ENCODE measurements at places on chromosomes 12 and 14. TPM values are rescaled to one million over a fixed set of nuclear protein-coding genes. Genes with fewer than 3 reads are reported as not detected.

Gene APOF
- total RNA-seq: not detected

Gene SMAGP
- 0.82 TPM for total RNA-seq

Gene CBLN3
- not detected for total RNA-seq

Gene ACSM4
- total RNA-seq: not detected

Gene LRFN5
- total RNA-seq: 66.9 TPM

Gene SSPN
- 4.1 TPM for total RNA-seq

Gene DEPDC4
- total RNA-seq: 2.4 TPM

- DNase-seq: no peak
Observed at GRCh38 chr12:107326237-107326636, 232.9 kb upstream of the CRY1 start.

- no peak for DNase-seq
Observed at GRCh38 chr12:38886064-38886463, 19.3 kb downstream of the CPNE8 start.

GRCh38 chr12:83432176-83432719, 745.5 kb downstream of the TMTC2 start:
- no peak for DNase-seq

DNA sequence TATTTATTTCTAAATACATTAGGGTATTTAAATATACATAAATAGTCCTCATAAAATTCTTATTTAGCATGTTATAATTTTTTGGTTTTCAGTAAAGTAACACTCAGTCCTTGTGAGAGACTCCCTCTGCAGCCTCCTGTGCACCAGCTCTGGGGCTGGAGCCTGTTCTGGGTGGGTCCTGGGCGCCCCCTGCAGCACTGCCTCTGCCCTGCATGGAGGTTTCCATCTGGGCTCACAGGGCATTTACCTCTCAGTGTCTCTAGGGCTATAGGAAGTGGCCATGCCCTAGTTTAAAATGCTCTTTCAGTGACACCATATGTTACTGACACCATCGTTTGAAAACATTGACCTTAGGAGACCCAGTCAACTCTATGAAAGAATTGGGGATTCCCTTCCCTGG, 1155.2 kb downstream of the TMEM121 start:
- DNase-seq: no peak

DNA sequence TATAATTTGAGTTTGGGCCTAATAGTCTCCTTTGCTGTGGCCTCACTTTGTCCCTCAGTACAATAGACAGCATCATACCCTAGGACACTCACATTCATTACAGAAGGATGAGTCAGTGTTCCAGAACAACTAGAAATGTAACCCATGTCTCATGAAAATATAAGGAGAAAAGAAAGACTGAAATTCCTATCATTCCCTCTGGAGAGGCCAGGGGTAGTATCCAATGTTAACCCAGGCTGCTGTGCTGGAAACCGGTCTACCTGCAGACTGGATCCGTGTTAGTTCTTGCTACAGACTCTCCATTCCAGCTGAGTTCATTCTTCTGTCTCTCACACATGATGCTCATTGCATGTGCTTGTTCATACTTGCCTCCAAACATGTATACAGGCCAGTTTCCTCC, 75.8 kb upstream of the HOXC13 start:
- DNase-seq: no peak

- DNase-seq: no peak
Observed at GRCh38 chr12:109731806-109732205, 18.2 kb downstream of the FAM222A start.

GRCh38 chr12:19771858-19772257, 332.6 kb downstream of the AEBP2 start:
- no peak for DNase-seq

GRCh38 chr12:66623455-66623854, 55.4 kb downstream of the GRIP1 start:
- no peak for DNase-seq

DNA sequence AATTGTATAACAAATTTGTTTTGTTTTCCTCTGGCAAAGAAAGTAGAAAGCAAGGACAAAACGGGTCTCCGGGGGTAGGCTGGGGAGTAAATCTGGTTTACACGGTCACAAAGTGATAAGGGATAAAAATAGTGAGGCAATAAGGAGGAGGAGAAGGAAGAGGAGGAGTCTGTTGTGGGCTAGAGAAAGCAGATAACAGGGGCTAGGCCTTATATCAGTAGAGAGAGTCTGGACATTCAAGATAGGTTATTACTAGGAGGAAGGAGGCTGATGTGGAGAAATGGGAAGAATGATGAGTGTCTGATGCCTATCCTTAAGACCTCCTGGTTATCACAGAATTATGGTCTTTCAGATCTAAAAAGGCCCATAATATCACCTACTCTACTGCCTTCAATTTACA, 83.2 kb upstream of the SSTR1 start:
- DNase-seq: no peak

DNA sequence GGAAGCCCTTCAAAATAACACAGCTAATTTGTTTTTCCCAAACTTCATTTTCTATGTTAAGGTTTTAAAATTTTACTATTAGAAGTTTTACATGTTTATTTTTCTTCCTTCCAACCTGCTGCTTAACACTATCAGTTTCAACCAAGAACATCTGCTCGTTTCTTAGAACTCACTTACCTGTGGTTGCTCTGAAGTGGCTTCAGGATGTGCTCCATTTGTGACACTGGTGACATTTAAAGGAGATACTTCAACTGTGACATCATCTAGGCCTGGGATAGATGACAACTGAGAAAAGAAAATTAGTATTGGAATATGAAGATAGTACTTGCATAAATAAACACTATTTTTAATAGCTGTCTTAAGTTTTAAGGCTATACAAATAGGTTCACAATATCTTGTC, 17.9 kb downstream of the WASHC3 start:
- DNase-seq: no peak

DNA sequence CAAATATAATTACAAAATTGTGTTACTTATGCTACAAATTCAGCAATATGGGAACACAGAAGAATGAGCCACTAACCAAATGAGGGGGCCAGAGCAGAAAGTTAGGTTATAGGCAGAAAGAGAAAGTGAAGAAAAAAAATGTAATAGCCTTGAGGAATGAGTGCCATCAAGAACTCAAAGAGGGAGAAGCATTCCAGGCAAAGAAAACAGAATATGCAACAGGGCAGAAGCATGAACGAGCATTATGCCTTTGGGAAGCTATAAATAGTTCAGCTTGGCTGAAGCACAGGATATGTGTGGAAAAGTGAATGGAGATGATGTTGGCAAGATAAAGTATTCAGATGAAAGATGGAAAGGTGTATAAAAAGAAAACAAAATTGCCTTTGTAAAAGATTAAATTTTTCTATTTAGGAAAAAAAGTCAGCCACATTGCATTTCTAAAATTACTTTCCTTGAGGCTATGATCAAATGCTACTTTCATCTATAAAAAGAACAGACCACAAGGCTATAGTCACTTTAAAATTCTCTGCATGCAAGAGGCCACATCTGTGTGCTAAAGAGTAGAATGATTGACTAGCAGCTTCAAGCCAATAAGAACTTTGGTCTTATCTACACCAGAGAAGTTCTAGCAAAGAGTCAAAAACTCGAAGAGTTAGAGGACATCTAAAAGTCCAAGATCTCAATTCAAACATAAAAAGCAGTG, 193.6 kb upstream of the GARIN6 start:
- DNase-seq: no peak

DNA sequence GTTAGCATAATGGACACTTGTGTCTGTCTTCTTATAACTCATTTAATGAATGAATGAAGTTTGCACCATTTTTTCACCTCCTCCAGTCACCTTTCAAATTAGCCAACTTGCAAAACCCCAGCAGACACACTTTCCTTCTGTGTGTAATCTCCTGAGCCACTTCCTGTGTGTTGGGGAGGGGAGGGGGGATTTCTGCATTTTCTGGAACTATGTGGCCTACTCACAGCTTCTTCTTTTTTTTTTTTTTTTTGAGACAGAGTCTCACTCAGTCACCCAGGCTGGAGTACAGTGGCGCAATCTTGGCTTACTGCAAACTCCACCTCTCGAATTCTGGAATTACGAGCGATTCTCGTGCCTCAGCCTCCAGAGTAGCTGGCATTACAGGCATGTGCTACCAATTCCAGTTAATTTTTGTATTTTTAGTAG, 4.1 kb upstream of the SERPINA1 start:
- no peak for DNase-seq

GRCh38 chr14:90815822-90816662, at the start of gene TTC7B:
Gene TTC7B (minus strand): TSS chr14:90816430. CDS start chr14:90816295, 135 bp downstream.
- peak; percentile 94 for DNase-seq

DNA sequence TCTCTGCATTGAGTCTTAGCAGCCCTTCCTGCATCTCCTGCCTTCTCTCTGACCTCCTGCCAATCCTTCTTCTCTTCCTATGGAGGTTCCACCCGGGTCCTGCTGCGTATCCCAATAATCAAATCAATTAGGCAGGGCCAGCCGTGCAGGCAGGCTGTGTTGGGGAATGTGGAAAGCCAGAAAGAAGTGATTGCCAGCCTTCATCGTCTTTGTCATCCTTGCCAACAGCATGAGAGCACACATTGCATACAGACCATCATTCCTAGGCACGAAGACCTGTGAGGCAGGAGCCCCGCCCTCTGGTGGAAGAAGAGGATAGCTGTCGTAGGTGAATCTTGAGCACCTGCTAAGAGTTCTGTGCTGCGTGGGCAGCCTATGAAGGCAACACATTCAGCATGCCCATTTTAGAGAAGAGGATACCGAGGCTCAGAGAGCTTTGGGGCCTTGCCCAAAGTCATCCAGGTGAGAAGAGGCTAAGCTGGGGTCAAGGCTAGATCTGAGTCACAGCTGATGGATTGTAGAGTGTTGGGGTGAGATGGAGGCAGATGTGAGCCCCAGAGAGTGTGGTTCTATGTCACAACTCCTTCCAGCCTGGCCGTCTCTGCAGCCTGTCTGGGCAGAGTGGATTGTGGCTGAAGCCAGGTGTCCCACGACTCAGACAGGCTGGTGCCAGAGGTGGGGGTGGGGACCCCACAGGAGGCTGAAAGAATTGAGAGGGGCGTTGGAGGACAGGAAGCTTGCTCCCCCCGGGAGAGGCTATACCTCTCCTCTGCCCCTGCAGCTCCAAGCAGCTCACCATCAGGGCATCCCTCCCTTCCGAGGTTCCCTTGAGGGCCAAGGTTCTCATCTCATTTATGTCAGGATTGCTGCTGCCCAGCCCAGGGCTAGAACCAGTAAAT, 12.7 kb downstream of the C14orf132 start:
- DNase-seq: no peak

DNA sequence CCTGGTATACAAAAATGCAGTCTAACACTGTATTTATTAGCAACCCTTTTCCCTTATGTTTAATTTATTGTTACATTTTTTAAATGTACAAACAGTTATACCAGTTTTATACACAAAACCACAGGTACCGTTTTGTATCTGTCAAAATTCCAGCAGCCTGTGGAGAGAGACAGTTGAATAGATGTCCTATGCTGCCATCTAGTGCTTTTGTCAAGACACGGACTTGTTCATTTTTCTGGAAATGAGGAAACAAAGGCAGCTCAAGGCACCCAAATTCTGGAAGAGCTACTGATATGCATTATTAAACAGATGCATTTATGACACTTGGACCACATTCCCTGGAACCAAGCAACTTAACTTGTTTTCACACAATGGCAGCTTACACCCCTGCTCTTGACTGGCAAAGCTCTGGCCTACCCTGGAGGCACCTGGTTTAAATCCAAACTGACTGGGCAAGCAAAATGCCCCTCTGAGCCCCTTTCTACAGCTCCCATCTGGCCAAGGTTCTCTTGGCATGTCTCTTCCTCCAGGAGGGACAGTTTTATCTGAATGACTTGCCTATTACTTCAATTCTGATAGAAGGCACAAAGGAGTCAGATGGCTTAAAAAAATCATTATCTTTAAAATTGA, 286.9 kb upstream of the PRKD1 start:
- peak; percentile 10 for DNase-seq

GRCh38 chr14:60981633-60982455, 799 bp downstream of the SLC38A6 start:
- DNase-seq: no peak

DNA sequence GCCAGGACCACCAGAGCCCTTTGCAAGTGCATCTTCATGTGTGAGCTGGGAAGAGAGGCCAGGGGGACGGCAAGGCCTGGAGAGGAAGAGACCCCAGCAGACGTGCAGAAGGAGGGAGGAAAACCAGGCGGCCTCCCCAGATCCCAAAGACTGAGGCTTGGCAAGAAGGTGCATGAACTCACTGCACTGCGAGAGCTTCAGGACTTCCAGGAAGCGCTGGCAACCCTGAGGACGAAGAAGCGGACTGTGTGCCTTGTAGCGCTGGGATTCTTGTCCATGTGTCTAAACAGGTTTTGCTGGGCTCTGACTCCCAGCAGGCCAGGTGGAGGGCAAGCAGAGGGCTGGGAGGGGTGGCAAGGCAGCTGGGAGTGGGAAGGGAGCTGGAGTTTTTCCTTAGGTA, 939 bp downstream of the TGFB3 start:
- DNase-seq: no peak

GRCh38 chr14:38199076-38199475, 8.6 kb upstream of the SSTR1 start:
- DNase-seq: no peak

DNA sequence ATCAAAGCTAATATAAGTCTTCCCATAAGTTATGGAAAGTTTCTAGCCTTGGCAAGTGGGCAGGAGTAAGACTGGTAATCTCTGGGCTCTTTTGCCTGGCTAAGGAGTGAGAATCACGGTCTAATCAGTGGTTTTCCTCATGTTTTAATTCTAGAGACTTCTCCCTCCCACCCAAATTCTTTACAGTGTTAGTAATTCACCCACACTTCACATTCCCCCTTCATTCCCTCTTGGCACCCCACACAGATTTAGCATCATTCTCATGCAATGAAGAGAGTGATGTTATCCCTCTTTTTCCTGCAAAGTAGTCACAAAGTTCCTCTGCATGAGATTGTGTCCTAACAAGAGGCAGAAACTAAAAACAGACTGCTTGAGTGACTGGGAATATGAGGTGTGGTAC, 28.6 kb upstream of the CACNA2D4 start:
- no peak for DNase-seq

DNA sequence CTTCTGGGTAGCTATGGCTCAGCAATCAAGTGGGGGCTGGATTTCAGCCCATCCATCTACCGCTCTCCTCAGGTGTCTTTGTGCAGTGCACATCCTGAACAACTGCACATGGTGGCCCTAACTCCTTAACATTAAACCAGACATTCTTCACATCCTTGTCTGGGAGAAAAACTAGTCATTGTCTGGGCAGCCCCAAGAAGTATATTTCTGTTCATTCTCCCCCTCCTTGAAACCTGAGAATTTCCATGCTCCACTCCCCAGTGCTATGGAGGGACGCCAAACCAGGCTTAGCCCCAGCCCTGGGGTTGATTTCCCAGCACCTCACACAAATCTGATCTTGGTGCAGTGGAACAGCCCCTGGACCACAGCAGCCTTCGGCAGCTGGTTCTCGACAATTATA, 13.4 kb downstream of the MYL2 start:
- no peak for DNase-seq

DNA sequence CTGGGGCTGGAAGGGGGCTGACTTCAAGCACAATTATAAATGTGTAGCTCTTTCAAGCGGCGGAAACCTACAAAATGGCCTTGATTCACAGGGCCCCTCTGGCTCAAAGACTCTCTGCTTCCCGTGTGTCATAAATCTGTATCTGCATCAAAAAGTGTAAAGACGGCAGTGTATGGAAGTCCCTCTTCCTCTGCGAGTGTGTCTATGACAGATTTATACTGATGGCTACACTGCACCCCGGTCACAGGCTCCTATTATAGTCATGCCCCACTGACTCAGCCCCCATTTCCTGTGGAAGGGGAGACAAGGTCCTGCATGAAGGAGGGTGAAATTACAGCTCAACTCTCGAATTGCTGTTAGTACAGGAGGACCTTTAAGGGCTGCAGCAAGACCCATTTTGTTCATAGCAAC, 68.6 kb downstream of the HMGA2 start:
- DNase-seq: no peak
